ENCODE measurements at places on chromosomes 6 and 20.
A peak's percentile ranks its signal among the peaks of the same experiment; 100 is the strongest.

GRCh38 chr6:124078169-124078568 lies 274.5 kb downstream of the NKAIN2 start:
- DNase-seq, result no peak

DNA sequence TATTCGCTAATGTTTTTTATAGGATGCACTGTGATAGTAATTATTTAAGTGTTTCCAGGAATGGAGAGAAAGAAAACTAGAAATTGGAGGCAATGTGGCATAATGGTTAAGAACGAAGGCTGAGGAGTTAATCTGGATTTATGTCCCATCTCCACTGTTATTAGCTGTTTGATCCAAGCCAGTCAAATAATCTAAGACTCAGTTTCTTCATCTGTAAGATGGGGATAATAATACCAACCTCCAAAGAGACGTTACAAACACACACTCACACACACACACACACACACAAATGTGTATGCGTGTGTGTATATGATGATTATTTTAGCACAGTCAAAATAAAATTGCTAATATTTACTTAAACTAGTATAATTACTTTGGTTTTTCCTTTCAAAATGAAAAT lies 36.9 kb upstream of the TPD52L1 start:
- no peak for DNase-seq

- DNase-seq, result no peak
Observed at GRCh38 chr20:2398449-2398848, 17.7 kb downstream of the TGM6 start.

GRCh38 chr6:71083308-71083820 lies 126.5 kb upstream of the B3GAT2 start:
- DNase-seq, result peak; percentile 10

- DNase-seq, result no peak
Observed at GRCh38 chr6:33904747-33905065, 100.9 kb upstream of the MLN start.

DNA sequence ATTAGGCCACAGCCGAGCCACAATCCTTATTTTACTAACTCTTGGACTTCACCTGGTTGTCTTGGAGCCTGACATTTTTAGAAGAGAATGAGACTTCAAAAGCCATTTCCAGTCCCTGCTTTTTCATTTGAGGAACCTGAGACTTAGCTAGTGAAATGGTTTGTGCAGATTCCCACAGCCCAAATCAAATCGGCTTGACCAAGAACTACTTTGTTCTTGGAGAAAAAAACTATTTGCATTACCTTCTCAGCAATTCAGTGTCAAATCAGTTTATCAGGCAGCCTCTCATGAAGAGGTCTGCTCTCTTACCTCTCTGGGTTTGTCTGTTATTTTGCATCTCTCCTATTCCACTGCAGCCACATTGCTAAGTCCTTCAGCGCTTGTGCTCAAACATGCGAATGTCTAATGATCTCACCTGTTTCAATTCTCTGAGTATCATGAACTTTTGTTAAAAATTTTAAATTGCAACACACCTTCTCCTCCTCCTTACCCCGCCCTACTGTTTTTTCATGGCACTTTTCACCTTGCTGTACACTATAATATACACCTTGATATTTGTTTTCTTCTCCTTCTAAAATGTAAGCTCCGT lies 573 bp upstream of the IFNGR1 start:
- DNase-seq, result no peak

GRCh38 chr6:81304466-81304865 lies 448.0 kb downstream of the TENT5A start:
- no peak for DNase-seq

- peak; percentile 26 for DNase-seq
Observed at GRCh38 chr6:46184114-46184513, 13.3 kb upstream of the ENPP5 start.

DNA sequence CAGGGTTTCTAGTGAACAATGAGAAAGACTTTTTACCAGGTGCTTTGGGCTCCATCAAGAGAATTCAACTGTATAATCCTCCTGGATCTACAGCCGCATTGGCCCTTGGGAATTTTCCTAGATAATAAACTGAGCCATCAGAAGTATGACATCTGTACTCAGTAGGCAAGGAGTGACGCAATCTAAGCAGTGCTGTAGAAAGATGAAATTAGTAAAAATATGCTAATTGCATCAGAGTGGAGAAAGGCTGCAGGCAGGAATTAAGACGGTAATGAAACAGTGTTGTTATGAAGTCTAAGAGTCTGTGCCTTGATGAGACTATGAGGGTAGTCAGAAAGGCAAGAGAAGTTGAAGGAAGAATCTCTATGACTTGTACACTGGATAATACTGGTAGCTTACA lies 507.9 kb upstream of the SOX4 start:
- DNase-seq, result no peak

Data from skin of body (tissue), 3 donors.